ENCODE measurements at places on chromosomes 5 and 9.
A peak's percentile ranks its signal among the peaks of the same experiment; 100 is the strongest.

DNA sequence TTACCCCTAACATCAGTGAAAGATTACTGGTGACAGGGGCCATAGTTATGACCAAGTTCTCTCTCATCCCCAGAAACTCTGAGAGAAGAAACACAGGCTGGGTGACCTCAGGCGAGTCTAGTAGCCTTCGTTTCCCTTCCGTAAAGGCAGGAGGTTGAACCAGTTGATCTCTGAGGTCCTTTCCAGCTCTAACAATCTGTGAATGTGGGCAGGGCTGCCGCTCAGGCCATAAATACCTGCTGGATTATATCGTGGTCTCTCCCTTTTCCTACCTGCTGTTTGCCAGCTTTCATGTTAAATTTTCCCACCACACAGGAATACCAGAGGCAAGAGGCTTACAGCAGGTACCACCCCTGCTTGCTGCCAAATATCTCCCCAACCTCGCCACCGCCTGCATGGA, 357.5 kb downstream of the SH3GL2 start:
- no peak for DNase-seq

- DNase-seq, result peak; percentile 87
Observed at GRCh38 chr5:138538943-138539627, 4.0 kb downstream of the ETF1 start.

- DNase-seq, result peak; percentile 19
Observed at GRCh38 chr5:64074533-64074932, 91.1 kb upstream of the RNF180 start.

DNA sequence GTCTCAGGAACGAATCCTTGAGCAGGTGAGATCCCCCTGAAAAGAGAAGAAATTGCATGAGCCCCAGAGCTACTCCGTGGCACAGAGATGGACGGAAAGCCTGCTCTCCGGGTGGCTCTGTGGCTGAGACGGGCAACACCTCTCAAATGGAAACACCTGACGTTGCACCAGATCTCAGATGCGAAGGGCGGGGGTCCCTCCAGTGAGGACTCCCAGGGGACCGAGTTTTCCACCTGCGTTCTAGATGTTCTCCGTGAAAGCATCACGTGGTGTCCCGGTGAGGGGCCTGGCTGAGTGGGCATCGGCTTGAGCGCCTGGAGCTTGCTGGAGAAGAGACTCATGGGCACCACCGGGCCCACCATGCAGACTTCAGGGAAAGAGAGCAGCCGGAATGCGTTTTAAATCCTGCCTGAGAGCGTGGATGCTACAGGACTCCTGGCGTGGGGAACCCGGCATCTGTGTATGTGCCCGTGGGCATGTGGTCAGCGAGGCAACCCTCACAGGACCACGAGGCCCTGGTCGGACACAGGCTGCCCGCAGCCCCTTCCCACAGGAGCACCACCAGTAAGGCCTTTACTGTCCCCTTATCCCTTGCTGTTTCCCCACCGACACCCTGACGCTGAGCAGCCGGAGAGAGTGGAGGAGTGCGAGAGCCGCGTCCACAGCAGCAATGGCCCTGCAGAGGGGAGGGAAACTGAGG, 378.4 kb upstream of the IRX4 start:
- DNase-seq, result no peak

DNA sequence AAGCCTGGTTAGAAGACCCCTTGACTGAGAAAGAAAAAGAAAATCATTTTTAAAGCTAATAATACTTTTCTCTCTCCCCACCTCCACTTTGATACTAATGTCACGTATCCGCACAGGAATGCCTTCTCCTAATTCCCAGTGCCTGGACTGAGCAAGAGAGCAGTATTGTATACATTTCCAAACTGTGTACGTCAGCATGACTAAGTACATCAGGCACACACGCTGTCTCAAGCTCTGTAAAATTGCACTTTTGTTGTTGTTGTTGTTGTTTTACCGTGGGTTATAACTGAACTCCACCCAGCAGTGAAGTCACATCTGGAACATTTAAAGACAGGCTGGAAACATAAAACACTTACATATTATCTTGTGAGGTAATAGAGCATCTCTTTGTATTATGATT, 407.6 kb downstream of the DNAH5 start:
- DNase-seq, result no peak

DNA sequence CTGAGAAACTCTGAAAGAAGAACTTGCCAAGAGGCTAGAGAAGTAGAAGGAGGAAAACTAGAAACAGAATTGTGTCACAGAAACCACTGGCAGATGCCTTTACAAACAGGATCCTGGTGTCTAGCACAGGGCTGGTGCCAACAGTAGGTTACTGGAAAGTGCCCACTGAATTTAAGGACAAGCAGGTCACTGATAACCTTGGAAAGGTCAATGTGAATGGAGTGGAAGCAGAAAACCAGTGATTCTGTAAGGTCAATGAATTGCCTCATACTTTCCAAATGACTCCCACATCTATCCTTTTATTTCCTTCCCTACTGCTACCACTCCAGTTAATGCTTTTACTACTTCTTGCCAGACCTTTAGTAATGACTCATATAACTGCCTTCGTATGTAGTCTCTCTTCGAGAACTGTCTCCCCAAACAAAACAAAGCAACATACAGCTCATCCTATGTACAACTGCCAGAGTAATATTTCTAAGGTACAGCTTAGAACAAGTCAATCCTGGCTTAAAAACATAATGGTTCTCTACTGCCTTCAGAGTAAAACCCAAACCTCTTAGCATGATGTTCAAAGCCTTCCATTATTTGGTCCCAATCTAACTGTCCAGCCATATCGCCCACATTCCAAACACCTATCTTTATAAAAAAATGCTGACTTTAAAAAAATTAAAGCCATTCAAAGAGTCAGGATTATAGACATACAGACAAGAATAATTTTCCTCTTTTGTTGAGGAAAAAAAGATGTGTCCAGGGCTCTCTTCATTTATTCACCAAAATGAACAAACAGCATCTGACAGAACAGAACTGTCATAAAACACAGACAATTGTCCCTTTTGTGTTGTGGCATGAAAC, 52.5 kb downstream of the NR3C1 start:
- DNase-seq, result no peak

DNA sequence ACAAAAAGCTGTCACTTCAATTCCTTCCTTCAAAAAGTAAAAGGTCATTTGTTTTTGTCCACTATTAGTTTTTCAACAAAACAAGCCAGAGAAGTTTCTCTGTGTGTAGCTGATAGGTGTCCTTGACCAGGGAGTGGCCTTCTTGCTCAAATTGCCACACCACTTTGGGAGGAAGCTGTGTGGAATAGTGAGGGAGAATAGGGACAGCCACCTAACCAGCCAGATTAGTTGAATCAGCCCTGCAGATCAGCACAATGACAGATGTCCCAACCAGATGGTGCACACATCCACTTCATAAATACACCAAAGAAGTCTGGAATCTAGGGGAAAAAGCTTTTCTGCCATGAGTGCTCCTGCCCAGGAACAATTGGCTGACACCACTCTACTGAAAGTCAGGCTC, 37.2 kb downstream of the NREP start:
- no peak for DNase-seq

GRCh38 chr5:170752257-170753215, 31.0 kb upstream of the GABRP start:
- no peak for DNase-seq

DNA sequence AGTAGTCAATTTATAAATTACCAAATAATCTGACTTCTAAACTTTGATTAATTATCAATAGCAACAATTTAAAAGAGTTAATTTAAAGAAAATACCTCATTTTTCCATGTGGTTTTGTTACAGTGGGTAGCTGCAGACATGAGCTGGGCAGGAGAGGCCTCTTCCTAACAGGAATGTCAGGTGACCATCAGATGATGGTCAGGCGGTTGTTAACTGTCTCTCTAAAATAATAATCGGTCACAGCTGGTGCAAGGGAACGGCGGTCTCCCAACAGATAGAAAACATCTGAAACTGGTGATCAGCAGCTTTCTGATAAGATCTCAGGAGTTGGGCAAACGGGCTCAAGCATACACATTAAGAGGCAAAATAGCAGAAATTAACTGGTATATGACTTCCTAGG, 342.7 kb upstream of the CYLC2 start:
- no peak for DNase-seq

GRCh38 chr9:100455470-100455869, 17.5 kb upstream of the TMEFF1 start:
- DNase-seq, result no peak

DNA sequence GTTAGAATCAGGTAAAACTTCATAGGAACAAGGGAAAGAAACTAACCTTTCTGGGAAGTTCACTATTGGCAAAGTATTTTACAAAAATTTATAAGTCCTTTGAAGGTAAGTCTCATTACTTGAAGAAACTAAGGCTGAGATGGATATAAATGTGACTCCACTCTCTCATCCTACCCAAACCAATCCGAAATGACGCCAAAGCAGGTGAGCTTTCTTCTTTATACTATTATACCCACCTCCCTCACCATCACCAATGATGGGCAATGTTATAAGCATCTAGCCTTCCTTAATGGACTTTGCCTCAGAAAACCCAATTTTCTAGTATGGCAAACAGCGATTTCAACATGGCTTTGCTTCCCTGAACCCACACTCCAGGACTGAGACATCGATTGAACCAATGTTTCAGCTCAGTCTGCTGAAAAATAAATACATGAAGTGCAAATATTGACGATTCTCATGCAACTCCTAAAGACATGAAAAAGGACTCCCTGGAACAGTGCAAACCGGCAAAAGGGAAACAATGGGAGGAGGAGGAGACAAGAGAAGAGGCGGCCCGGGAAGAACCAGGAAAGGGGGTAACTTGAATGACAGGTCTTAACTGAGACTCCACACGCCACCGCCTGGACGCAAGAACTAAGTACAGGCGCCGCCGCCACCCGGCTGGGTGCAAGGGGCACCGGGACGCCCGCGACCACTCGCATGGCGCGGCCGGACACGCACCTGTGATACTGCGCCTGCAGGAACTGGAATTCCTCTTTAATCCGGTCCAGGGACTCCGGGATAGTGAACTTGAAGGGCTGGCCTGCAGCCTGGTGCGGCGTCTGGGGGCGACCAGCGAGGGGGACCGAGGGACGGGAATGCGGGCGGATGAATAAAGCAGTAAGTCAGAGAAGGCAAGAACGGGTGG, 2.5 kb downstream of the TLE1 start:
- DNase-seq, result peak; percentile 72

DNA sequence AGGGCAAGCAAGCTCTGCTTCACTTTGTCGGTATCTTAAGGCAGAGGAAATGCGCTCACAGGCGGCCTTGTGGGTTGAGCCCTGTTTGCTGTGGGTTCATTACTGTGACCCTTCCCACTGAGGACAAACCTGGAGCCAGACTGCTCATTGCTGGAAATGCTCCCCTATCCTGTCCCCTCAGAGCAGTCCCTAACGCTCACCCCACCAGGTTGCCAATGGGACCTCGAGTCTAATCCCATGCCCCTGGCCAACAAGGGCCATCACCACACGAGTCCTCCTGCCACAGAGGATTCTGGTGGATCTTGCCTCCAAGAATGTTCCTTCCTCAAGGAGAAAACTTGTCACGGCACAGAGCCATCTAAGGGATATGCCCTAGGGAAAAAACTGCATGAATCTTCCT, 14.6 kb downstream of the IPPK start:
- DNase-seq, result no peak

GRCh38 chr5:132473019-132473531, 17.5 kb downstream of the IRF1 start:
- no peak for DNase-seq

DNA sequence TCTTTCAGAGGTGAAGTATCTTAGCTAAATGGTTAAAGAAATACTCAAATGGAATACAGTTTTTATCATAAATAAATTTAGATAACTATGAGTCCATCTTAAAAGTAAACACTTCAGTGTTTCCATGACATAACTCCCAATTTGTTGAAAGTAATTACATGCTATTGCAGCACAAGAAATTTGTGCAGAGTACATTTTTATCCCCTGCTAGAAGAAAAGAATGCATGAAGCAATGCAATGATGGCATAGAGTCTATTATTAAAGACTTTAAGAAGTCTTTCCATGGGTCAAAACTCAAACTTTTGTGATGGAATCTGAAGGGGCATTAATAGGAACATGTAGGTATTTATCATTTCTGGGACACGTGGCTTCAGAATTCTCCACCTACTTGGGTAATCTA, 106.6 kb upstream of the DPYSL3 start:
- no peak for DNase-seq

DNA sequence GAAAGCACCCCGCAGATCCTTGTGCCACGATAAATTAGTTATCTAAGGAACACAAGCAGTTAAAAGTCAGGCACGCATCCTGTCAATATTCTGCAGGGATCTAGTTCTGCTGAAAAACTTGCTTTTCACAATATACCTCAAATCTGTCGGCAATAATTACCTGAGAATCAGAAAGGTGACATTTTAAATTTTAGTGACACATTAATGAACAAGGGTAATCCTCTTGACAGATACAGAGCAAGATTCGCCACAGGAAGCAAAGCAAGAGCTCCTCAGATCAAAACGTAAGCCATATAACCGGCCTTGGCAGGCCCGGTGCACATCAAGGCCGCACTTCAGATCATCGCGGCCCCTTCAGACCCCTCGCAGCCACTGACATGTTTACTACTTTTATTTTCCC, 185.7 kb downstream of the ATPSCKMT start:
- DNase-seq, result no peak

GRCh38 chr9:108463932-108464606, 391.7 kb downstream of the ACTL7B start:
- DNase-seq, result no peak

DNA sequence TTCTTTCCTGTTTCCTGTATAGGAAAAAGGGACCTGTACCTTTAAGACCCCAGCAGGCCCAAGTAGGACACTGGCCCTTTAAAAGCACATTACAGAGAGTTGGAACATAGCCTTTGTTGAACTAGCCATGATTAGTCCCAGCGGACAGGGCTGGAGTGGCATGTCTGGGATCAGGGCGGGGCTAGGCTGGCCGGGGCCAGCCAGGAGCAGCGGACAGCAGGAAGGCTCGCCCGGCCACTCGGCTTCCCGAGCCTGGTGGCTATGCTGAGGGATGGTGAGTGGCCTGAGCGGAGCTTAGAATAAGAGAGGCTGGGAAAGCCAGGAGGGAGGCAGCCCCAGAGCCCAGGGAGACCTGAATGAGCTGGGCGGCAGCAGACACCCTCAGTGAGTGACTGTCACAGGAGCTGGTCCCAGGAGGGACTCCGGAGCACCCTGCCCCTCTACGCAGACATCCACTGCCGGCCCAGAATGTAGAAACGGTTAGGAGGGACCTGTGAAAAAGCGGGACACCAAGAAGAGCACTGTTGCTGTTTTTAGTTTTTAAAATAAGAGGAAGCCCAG, 92.1 kb downstream of the DAB2IP start:
- DNase-seq, result no peak

DNA sequence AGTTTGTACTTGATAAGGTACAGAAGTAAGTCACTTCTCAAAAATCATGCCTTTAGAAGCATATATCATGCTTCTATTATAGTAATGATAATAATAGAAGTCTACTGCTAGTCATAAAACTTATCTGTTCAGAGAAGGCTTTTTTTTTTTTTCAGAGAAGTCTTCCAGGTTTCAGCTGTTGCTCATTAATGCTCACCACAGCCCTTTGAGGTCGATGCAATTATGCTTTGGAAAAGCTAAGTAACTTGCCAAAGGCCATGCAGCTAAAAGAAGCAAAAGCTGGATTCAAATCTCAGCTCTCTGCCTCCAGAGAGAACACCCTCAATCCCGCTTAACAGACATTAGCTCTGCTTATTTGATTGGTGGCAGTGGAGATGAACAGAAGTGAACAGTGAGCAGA, 150.8 kb downstream of the DOCK8 start:
- DNase-seq, result no peak

Data from erythroblast (primary cell).